ENCODE measurements at places on chromosomes 1 and 21. TPM values are rescaled to one million over a fixed set of nuclear protein-coding genes. Genes with fewer than 3 reads are reported as not detected.

- DNase-seq, result no peak
Observed at GRCh38 chr1:245207056-245207638, 52.4 kb downstream of the KIF26B start.

DNA sequence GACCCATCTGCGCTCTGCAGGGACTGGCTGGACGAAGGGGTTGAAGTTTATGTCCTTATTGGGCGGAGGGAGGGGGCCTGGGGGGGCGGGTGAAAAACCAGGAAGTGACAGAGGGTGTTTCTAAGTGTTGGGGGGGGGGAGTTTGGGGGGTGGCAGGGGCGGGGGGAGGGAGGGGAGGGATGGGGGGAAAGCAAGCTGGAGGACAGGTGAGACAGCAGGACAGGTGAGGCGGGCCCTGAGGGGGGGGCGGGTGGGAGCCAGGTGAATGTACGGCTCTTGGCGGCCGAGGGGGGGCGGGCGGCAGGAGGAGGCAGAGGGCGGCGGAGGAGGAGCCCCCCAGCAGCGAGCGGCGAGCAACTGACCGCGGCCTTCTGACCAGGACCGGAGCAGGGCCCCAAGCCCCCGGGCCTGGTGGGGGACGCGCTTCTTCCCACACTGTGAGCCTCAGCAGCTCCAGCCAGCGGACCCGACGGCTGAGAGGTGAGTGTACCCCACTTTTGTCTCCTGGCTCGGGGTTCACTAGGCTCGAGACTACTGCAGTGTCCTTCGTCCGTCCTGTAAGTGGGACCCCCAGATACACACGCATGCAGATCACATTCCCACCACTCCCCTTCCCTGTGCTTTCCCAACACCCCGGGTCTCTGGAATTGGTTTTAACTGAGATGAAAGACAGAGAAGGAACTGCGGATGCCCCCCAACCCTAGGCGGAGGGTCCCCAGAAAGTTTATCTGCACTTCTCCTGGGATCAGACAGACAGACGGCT lies at the start of gene ZBTB7B:
Gene ZBTB7B (plus strand): TSS at position 339 of the 763 bp plus-strand sequence. CDS start 11,859 bp downstream, outside the sequence.
- no peak for DNase-seq

DNA sequence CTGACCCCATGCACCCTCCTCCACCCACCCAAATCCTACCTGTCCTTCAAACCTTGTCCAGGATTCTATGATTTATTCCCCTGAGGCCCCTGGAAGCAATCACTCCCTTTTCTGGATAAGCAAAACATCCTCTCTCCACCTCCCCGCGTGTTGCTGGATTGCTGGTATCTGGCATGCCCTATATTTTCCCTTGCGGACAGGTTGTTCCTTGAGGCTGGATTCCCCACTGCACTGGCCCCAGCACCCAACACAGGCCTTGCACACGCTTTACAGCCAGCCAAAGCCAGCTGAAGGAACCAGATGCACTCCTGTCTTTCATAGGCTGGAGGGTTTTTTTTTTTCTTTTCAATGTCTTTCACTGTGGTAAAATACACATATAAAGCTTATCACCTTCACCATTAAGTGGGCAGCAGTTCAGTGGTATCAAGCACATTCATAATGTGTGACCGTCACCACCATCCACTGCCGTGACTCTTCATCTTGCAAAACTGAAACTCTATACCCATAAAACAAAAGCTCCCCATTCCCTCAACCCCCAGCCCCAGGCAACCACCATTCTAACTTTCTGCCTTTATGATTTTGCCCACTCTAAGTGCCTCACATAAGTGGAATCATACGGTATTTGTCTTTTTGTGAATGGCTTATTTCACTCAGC lies 50.9 kb downstream of the TOR1AIP2 start:
- no peak for DNase-seq

- peak; percentile 49 for DNase-seq
Observed at GRCh38 chr21:42165901-42166300, 53.0 kb upstream of the ABCG1 start.

GIPC2 gene
- 0.39 TPM for total RNA-seq

CLDN17 gene
- total RNA-seq, result not detected

ASTN1 gene
- total RNA-seq, result not detected

DNA sequence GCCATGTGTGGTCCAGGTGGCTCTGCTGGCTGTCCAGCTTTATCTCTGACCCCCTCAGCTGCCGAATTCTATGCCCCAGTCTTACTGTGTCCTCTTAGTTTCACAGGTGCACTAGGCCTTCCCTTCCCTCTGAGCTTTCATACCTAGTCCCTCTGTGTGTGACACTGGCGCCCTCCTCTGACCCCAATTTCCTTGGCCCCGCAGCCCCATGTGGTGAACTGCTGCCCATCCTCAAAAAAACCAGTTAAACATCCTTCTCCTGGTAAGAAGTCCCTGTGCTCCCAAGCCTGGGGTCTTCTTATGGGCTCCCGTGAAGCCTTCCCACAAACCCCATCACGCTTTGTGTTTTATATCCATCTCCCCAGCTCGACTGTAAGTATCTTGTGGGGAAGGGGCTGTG lies 93.9 kb upstream of the TSPAN2 start:
- DNase-seq, result no peak

DNA sequence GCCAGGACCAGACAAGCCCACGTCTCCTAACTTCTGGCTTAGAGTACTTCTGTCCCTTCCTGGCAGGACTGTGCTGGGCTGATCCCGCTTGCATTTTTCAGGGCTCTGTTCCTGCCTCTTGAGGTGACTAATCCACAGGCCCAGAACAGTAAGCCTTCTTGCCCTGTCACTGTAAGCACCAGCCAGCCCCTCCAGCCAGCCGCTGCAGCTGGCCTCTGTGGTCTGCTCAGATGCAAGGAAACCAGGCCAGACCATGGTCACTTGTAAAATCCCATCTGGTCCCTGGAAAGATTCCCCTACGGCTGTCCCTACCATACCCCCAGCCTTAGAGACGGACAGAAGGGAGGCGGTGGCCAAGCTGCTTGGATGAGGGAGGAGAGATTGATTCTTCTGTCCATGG lies 74.2 kb downstream of the KIRREL1 start:
- DNase-seq, result no peak

DNA sequence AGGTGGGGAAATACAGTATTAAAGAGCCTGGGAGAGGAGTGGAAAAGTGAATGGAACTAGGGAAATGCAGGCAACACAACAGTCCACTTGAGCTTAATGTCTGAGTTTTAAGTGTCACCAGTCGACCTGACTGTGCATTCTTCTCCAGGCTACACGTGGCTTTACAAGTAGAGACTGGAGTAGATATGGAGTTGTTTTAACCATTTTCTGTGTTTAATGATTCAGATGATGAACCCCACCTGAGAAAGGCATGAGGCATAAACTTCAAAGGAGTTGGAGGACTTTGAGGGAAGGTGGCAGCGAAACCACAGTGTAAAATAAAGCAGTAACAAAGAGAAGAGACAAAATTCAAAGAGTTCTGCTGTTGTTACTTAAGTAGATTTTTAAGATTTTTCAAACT lies 12.6 kb downstream of the FUBP1 start:
- DNase-seq, result no peak

DNA sequence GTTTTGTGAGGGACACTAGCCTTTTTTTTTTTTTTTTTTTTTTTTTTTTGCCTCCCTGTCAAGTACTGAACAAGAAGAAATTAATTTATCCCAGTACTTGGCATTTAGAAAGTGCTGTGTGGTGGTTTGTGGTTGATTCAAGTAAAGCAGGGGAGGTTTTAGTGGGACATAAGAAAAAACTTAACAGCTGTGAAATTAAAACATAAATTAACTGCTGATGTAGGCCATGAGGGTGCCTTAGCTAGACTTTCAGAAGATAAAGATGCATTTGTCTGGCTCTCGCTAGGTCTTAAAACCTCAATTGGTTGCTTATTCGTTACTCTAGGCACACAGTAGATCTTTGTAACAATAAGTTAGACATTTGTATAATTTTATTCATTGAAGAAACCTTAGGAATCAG lies 52.3 kb downstream of the SPATA46 start:
- no peak for DNase-seq

DNA sequence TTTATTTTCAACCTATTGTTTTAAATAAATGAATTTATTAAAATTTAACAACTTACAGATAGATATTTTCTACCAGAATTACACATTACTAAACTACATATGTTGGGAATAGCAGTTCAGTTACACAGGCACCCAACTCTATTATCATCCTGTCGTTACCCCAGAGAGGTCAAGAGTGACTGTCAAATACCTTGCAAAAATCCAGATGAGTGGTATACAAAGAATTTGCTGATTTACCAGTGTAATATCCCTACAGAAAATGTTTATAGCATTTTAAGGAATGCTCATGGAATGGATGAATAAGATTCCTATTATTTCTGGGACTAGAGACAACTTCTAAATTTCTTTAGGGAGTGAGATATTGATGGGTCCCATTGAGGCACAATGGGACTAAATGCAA lies 300.7 kb upstream of the RGS18 start:
- no peak for DNase-seq

DNA sequence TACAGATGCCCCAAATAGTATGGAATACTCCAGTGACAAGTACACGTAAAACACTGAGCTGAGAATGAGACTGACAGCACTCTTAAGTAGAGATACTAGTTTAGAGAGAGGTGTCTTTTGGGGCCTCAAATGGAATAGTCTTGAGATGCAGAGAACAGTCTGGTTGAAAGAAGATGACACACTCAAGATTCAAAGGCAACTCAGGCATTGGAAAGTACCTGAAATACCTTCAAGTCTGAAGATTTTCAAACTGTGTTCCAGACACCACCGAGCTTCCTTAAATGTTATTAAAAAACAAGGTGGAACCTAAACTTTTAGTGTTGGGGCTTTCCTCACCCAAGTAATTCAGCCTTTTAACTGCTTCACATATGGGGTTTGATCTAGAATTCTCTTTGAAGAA lies 437.7 kb downstream of the OMA1 start:
- DNase-seq, result no peak

LHX4 gene
- total RNA-seq, result not detected

DNA sequence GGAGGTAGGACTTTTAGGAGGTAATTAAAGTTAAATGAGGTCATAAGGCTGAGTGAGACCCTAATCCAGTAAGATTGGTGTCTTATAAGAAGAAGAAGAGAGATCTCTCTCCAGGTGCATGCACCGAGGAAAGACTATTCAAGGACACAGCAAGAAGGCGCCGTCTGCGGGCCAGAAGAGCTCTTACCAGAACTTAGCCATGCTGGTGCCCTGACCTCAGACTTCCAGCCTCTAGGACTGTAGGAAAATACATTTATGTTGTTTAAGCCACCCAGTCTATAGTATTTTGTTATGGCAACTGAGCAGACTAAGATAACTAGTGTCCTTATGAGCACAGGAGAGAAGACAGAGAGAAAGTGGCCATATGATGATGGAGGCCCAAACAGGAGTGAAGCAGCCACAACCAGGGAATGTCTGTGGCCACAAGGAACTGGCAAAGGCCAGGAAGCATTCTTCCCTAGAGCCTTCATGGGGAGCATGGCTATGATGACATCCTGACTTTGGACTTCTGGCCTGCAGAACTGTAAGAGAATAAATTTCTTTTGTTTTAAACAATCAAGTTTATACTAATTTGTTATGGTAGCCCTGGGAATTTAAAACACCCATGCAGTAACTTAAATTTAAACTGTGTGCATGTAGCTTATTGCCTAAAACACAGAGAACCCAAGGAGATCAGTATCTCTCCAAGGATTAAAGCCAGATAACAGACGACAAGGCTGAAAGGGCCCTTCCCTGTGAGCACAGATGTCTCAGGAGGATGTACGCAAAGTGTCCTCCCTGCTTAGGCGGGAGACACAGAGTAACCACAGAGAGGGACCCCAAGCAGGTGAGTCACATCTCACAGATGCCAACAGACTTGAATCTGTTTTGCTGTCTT lies 9.9 kb upstream of the CD58 start:
- DNase-seq, result no peak

DNA sequence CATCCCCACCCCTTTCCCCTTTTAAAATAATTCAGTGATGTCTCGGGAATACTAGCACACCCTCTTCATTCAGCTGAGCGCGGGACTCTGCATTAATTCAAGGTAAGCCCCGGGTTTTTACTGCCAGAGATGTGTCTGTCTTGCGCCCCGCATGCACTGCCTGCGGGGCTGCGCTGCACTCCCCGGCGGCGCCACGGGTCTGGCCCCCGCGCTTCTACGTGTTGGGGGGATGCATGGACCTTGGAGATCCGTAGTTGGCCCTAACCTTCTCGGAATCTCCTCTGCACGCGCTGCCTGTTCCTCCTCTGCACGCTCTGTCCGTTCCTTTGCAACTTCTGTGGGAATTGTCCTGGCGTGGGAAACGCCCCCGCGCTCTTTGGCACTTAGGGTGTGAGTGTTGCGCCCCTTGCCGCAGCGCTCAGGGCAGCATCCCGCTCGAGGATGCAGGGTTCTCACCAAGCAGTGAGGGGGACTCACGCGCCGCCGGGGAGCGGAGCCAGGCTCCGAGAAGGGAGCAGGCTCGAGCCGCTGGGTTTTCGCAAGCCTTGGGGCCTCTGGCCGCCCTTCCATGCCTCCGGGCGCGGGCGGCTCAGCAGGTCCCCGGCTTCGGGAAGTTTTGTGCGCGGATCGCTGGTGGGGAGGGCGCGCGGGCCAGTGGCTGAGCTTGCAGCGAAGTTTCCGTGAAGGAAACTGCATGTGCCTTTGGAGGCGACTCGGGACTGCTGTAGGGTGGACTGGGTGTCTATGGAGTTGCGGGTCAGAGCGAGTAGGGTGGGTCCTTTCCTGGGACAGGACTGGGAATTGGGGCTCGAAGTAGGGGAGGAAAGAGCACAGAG lies 165.1 kb upstream of the CACNA1E start:
- DNase-seq, result no peak

DNA sequence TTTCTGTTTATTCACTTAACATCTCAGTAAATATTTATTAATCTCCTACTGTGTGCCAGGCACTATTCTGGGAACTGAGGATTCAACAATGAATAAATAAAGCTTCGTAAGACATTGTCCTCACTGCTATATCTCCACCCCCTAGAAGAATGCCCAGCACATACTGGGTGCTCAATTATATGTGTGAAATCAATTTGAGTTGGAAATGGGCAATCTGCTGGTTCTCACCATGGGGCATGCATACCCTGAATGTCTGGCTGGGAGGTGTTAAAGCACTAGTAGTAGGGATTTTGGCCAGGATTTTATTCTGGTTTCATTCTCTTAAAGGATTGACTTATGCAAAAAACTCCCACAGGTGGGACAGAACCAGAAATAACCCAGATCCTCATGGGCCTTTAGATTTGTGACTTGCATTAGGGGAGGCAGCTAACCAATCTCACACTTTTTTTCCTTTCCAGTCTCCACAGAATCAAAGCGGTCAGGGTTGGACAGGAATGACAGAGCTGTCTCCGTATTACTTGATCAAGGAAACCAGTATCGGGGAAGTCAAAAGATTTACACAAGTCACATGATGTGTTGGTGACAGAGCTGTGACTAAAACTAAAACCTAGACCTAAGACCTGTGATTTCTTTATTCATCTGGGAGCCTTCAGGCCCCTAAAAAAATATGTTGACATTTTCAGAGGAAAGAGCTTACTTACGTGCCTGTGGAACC lies 12.8 kb downstream of the GFI1 start:
- DNase-seq, result peak; percentile 56

GRCh38 chr1:22760455-22760854 lies 49.8 kb downstream of the EPHB2 start:
- no peak for DNase-seq

KRTAP11-1 gene
- not detected for total RNA-seq

All from activated naive CD4-positive, alpha-beta T cell treated with anti-CD3 and anti-CD28 coated beads, Interleukin-2, amount 50 U/mL, for 72 hours (primary cell).